ENCODE measurements at places on chromosomes 2 and 18. TPM values are rescaled to one million over a fixed set of nuclear protein-coding genes. Genes with fewer than 3 reads are reported as not detected.

DNA sequence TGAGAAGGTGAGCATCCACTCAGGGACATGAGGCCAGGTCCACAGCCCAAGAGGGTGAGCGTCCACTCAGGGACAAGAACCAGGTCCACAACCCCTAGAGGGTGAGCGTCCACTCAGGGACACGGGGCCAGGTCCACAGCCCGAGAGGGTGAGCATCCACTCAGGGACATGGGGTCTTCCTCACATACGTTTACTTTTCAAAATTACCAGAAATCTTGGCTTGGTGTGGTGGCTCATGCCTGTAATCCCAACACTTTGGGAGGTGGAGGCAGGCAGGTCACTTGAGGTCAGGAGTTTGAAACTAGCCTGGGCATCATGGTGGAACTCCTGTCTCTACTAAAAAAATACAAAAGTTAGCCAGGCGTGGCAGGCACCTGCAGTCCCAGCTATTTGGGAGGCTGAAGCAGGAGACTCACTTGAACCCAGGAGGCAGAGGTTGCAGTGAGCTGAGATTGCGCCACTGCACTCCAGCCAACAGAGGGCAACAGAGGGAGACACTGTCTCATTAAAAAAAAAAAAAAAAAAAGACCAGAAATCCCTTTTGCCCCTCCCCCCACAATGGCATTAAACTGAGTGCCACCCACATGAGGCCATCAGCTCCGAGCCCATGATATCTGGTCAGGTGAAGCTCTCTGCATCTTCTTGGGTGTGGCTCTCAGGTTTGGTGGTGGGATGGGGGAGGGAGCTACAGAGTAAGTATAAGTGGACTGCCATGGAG, 9.0 kb upstream of the MBP start:
- DNase-seq: no peak

DNA sequence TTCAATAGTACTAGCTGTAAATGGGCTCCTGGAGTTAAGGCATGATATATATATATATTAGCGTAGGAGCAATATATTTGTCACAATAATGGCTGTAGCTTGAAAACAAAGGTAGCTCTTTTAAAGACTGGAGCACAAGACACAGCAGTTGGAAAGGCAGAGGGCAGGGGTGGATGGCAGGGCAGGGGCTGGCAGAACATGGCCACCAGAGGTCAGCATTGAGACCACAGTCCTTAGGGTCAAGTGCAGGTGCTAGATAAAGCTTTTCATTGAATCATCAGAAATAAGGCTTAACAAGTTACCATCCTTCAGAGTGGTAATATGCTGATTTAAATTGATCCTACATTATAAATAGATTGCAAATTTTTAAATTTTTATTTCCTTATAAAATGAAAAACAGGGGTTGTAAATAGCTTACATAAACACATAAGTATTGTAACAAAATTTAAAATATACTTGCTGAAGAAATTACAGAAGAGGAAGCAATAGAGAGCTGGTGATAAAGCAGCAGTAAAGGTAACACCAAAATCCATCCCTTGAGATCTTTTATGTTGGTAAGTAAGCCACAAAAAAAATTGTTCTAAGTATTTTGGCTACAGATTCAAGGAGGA, 161.2 kb upstream of the PIEZO2 start:
- peak; percentile 68 for DNase-seq

DNA sequence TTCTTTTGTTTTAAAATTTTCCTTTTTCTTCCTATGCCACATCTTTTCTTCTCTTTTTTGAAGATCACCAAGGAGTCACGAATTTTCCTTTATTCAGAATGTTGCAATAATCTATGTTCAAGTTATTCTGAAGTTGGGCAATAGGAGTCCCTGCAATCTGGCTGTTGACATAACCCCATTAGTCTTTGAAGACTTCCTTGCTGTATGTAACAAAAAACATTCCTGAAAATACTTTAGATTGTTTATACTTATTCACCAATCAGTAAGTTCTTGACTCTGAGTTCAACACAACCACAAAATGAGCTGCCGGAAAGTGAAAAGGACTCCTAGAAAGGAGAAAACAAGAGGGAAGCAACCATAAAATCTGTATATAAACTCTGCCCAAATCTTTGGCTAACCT, 62.8 kb downstream of the TMEM237 start:
- DNase-seq: no peak

GRCh38 chr2:22481486-22482259, 903.3 kb upstream of the KLHL29 start:
- DNase-seq: no peak

- DNase-seq: no peak
Measured at GRCh38 chr18:52553441-52553840, 213.4 kb downstream of the DCC start.

DNA sequence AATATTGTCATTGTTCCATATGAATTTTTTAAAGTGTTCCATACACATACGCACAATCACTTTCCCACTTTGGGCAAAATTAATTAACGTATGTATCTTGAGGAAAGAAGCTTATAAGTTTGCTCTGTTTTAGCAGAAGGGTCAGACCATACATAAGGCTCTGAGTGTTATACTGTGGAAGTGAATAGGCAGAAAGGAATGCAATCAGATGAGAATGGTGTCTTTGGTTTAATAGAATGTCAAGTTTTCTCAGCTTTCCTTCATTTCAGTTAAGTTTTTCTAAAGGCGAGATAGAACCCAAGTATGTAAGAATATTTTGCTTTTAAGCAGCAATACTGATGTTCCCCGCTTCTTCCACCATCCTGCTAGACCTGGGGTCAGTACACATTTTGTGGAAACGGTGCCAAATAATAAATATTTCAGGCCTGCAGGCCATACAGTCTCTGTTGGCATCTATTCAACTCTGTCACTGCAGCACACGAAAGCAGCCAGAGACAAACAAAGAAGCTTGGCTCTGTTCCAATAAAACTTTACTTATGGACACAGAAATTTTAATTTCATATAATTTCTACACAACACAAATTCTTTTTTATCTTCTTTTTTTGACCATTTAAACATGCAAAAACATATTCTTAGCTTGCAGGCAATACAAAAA, 100.6 kb downstream of the UPP2 start:
- DNase-seq: peak; percentile 21

GRCh38 chr2:33605056-33605455, 6.0 kb upstream of the FAM98A start:
- DNase-seq: no peak

GRCh38 chr2:231379266-231380215, 16.0 kb upstream of the B3GNT7 start:
- DNase-seq: peak; percentile 61

DNA sequence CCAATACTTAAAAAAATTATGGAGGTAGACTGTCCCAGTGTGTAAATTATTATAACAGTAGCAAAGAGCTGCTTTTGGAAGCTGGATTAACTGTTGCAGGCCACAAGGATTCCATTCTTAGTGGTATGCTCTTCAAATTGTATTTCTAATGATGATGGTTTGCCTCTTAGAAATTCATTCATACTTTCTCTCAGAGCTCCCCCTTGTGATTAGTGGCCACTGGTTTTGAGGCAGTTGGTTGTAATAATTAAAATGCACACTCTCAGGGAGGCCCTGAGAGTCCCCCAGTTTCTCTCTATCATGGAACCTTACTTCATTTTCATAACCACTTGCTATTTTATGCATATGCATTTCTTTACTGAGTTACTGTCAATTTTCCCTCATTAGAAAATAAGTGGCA, 122.5 kb downstream of the PLA2R1 start:
- peak; percentile 18 for DNase-seq

GRCh38 chr2:79855264-79856006, 342.6 kb downstream of the CTNNA2 start:
- DNase-seq: peak; percentile 48

The RGPD3 gene
- total RNA-seq: 0.27 TPM

The RAB6C gene
- 0.04 TPM for total RNA-seq

All from hepatocyte (in vitro differentiated cells).